ENCODE measurements at places on chromosomes 6 and 20.

DNA sequence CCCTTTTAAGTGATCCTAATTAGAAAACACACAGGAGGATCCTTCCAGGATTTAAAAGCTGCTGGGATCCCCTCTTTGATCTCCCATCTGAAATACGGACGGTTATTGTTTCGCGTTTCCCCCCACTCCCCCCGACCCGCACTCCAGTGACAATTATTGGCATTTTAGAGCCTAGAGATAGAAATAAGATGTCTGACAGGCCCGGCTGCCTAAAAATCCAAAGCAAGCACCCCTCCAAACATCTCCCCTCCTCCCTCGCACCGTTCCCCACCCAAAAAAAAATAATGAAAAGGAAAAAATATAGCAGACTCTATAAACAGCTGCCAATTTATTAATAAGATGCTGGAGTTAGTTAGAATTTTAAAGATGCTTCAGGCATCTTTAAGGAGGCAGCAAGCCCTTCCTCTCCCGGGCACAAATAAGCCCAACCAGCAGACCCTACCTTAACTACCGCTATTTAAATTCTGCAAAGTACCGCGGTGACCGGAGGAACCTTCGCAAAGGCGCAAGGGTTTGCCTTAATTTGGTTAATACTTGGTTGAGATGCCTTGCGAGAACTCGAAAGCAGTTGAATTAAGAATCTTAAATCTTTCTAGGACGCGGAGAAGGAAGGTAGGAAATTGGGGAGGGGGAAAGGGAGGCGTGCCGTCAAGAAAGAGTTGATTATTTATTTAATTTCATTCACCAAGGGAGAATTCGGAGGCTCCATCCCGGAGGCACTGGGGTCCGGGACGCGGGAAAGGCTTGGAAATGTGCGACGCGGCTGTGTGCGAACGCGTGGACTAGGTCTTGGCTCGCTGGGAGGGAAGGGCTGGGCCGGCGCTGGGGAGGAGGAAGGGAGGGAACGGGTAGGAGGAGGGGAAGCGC lies 1.5 kb upstream of the ISM1 start:
- no peak for DNase-seq

DNA sequence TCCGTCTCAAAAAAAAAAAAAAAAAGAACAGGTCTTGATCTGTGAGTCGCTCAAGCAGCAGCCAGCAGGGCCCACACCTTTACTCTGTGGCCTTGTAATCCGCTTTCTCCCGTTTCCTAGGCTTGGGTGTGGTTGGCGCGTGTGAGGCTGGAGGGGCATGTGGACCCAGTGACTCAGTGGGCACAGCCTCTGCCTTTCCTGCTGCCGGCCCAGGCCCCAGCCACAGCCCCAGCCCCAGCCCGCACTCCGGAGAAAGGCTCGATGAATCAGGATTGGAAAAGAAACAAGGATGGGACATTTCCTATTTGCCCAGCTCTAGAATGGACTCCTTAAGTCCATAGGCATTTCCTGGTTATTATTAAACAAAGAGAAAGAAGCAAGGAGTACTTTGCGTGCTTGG lies 4.3 kb downstream of the BHLHE23 start:
- no peak for DNase-seq

DNA sequence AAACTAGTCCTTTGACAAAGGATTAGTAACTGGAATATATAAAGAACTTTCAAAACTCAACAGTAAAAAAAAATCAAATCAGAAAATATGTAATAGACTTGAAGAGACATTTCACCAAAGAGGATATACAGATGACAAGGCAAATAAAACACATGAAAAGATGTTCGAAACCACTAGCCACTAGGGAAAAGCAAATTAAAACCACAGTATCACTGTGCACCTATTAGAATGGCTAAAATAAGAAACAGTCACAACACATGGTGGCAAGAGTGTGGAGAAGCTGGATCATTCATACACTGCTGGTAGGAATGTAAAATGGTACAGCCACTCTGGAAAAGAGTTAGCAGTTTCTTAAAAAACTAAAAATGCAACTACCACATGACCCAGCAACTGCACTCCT lies 14.9 kb downstream of the ZBTB2 start:
- no peak for DNase-seq

DNA sequence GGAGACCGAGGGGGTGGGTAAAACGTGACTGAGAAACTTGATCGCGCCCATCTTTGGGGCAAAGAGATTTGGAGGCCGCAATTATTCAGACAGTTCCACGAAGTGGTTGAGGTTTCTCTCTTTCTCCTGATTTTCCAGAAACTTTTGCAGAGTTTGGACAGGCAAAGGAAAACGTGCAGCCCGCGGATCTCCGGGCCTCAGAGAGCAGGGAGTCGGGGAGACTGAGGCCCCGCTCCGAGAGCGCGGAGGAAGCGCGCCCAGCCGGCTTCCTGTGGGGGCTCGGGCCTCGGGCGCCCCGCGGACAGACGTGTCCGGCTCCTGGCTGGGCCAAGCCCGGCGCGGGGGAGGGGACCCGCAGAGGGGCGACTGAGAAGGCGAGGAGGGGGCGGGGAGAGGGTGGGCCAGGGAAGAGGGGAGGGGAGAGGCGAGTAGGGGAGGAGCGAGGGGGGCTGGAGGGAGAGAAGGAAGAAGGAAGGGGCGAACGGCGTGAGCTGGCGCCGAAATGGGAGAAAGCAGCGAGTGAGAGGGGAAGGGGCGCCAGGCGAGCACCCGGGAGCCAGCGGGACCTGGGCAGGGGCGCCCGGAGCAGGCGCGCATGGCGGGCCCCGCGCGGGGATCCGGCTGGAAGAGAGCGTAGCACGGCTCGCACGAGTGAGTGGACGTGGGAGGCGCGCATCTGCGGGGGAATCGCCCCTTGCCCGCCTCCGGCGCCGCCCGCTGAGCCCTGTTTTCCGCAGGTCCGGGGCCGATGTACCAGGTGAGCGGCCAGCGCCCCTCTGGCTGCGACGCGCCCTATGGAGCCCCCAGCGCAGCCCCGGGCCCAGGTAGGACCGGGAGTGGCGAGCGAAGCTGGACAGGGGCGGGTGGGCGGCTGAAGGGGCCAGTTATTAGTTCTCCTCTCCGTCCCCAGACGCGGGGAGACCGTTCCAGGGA lies at the start of gene MDFI:
TSS of gene MDFI (plus strand) at position 467 of the 933 bp plus-strand sequence. CDS start at position 749, 282 bp downstream.
- DNase-seq: no peak

- DNase-seq: peak; percentile 58
These were observed 591.4 kb downstream of the RNF144B start for GRCh38 chr6:18978337-18979128.

DNA sequence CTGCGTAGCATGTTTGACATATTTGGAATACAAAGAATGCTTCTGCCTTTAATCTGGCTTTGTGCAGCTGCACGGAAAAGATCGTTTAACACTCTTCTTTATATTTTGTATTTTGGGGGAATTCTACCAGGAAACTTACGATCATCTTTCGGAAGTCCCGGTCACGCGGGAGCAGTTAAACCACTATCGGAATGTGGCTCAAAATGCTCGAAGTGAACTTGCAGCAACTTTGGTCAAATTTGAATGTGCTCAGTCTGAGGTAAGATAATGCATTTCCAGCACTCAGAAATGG lies 42.3 kb downstream of the CCDC170 start:
- DNase-seq: peak; percentile 36

- no peak for DNase-seq
These were observed 192.3 kb upstream of the RIN2 start for GRCh38 chr20:19565736-19566135.

- DNase-seq: no peak
These were observed 27.2 kb downstream of the PANK2 start for GRCh38 chr20:3916364-3916763.

DNA sequence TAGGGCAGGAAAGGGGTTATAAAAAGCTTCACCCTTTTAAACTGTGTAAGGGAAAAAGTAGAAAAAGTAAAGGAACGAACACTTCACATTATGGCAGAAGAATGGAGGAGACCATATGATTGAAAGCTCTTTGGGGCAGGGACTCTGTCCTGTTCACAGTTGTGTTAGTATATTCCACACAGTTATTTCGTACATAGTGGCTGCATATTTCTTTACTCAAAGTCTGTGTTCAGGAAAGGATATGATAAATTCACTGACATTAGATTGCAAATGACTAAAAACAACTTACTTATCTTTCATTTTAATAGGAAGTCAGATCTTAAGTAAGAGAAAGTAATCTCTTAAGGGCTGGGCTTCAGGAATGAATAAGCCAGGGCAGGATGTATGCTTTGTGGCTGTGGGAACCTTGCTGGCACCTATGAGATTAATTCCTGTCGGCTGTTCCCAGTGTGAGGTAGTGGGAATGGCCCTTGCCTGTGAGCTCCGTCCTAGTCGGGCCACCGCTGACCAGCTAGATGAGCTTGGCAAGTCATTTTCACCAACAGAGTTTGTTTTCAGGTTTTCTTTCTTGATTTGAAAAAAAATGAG lies 11.2 kb downstream of the PPP1R14C start:
- DNase-seq: peak; percentile 28

GRCh38 chr6:156174031-156174890 lies 602.9 kb upstream of the ARID1B start:
- DNase-seq: no peak

GRCh38 chr6:119313937-119314884 lies 35.4 kb downstream of the MAN1A1 start:
- no peak for DNase-seq

GRCh38 chr6:79089552-79090404 lies 11.7 kb upstream of the PHIP start:
- no peak for DNase-seq

- DNase-seq: no peak
These were observed 143.8 kb downstream of the UNC5CL start for GRCh38 chr6:40894962-40895799.

DNA sequence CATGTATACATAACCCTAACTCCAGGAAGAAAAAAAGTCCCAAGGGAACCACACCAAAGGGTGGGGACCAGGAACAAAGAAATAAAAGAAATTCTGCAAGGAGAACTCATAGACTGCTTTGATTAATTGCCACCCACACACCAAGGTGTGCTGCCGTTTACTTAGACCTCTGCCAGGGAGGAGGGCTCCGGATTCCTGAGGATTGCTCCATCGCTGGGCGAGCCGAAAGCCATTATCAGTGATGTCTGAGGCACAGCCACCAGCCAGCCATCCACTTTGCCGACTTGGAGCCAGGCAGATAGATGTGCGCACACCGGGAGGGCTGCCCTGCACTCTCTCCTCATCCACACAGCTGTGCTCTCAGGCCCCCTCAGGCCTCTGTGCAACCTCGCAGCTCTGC lies 272.7 kb upstream of the FOXQ1 start:
- DNase-seq: no peak

GRCh38 chr6:77094821-77095220 lies 368.5 kb downstream of the HTR1B start:
- no peak for DNase-seq

DNA sequence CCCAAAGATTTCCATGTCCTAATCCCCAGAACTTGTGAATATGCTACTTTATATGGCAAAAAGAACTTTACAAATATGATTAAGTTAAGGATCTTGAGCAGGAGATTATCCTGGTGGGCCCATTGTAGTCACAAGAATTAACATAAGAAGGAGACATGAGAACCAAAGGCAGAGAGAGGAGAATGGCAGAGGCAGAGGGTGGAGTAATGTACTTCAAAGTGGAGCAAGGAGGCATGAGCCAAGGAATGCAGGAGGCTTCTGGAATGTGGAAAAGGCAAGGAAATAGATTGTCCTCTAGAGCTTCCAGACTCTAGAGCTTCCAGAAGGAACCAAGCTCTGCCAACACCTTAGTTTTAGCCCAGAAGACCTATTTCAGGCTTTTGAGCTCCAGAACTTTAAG lies 147.4 kb downstream of the MOXD1 start:
- DNase-seq: no peak

- DNase-seq: no peak
These were observed 110.0 kb upstream of the PMEPA1 start for GRCh38 chr20:57819691-57820380.

DNA sequence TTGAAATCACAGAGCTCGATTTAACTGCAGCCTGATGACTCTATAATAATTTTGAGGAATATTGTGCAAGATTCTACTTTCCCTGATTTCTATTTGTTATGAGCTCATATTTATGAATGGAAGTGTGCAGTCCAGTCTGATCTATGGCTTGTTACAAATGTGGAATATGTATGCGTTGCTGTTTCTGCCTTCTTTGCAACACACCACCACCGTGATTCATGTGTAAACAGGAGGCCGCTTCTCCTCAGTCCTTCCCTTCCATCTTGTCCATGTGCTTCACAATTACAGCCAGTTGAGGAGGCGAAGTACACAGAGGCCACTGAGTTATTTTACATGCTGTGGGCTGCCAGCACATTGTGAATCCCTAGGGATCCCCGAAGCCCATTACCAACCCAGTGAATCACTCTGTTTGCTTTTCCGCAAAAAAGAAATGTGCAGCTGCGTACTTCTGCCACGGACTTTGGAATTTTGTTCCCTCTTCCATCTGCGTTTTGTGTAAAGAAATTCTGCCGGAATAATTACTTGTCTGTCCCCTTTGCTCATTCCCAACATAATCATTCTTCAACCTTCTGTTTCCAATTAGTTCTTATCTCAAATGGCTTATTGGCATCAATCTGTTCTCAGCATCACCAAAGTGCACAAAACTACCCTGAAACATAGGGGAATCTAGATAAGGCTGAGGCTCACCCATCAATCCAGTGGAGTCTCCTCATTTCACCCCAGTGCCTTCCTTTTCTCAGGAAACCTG lies 551.6 kb upstream of the CITED2 start:
- DNase-seq: no peak

DNA sequence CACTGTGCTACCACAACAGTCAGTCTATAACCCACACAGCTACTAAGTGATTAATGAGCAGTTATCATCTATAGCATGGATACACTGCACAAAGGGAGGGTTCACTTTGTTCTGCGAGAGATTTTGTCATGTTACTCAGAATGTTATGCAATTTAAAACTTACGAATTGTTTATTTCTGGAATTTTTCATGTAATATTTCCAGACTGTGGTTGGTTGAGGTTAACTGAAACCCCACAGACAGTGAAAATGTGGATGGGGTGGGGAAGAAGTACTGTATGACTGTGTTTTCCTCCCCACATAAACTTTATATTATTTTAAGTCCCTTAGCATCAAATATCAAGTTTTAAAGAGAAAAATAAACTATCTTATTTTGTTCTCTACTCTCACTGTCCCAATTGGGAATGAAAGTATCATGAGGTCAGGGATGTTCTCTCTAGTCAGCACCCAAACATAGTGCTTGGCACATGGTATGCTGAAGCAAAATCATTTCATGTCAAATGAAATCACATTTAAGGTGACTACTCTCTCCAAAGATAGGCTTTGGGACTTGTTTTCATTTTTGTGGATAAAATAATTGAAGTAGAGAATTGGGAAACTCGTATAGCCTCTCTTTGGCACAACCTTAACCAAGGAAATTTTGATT lies 25.4 kb downstream of the DOP1A start:
- no peak for DNase-seq

GRCh38 chr6:20565342-20565741 lies 31.1 kb downstream of the CDKAL1 start:
- no peak for DNase-seq

Measured in retinal pigment epithelial cell (primary cell).